ENCODE measurements at places on chromosomes 3 and 15.

DNA sequence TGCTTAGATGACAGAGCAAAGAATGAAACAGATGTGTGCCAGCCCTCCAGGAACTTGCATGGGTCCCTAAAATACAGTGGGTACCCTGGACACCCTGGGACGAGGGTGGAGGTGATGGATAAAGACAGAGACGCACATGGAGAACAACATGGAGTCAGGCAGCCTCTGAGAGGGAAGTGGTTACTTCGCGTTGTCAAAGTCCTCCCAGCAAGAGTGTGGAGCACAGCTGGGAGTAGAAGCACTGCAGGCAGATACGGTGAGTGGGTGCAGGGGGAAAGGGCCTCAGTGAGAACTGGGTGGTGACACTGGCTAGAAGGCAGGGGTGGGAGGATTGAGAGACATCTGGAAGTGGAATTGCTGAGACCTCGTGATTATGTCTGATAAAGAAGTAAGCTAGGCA, 70.8 kb upstream of the PRR20G start:
- no peak for DNase-seq

DNA sequence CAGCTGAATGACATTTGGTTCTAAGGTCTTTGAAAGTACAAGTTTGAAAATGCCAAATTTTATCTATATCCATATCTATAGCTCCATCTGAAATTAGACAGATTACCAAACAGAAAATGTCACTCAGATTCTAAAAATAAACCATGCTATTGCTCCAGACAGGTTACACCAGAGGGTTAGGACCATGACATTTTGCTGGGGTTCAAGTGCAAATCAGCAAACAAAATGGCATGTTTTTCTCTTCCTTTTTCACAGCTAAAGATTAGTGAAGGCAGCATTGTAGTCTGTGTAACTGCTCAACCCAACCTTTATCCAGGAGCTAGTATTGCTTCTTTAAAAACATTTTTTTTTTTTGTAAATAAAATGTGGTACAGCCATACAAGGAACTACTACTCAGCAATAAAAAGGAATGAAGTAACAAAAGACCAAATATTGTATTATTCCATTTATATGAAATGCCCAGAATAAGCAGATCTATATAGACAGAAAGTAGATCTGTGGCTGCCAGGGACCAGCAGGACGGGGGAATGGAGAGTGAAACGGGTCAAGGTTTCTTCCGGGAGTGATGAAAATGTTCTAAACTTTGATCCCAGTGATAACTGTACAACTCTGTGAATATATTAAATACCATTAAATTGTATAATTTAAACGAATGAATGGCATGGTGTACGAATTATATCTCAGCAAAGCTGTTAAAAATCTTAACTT, 18.2 kb downstream of the VGLL4 start:
- no peak for DNase-seq

GRCh38 chr15:39558421-39558820, 22.5 kb upstream of the THBS1 start:
- no peak for DNase-seq

DNA sequence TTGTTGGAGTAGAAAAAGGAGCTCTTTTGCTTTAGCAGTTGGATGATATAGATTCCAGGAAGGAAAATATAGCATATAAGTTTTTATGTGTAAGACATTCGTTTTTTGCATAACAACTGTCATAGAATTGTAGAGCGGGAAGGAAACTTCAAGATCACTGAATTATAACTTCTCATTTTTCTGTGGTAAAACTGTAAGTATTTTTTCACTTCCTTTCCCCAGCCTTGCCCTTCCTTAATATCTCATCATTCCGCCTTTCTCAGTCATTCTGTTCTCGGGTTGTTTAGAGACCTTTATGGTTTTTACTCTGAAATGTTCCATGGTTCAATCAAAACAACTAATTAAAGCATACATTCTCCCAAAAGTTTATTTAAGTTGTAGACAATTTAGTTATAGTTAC, 1.1 kb downstream of the EAF2 start:
- DNase-seq: no peak

DNA sequence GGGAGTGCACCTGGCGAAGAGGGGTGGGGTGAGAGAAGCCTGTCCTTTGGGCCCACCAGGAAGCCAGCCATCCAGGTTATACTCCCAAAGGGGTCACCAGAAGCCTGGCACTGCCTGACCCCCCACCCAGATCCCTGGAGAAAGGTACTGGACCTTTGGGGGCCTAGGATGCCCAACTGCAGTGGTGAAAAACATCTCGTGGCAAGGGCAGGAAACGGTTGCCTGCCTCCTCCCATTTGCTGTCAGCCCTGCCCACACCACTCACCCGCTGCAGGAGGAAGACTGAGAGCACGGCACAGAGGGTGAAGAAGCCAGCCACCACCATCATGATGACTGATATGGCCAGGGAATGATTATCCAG, 2.2 kb upstream of the ULK3 start:
- DNase-seq: no peak

GRCh38 chr3:115989684-115990421, 366.5 kb downstream of the GAP43 start:
- peak; percentile 85 for DNase-seq

GRCh38 chr15:74333093-74333492, 34.4 kb downstream of the CYP11A1 start:
- DNase-seq: no peak

- peak; percentile 93 for DNase-seq
Measured at GRCh38 chr15:64010719-64011118, 35.6 kb downstream of the DAPK2 start.

DNA sequence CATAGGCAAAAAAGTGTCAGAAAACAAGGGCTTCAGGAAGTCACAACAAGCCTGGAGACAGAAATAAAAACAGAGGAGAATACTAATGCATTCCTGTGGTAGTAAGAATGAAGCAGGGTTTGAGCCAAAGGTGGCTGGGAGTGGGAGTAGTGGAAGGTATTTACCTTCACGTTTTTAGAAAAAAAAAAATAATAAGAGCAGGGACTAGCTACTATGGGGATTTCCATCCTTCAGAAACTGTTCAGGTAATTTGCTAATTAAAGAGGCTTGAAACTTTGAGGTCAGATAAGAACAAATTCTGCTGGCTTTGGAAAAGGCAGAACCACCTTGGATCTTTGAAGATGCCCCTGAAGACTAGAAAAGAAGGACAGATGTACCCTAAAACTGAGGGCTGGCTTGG, 18.4 kb downstream of the ILDR1 start:
- no peak for DNase-seq

GRCh38 chr15:31339558-31339895, 12.9 kb downstream of the KLF13 start:
- no peak for DNase-seq

DNA sequence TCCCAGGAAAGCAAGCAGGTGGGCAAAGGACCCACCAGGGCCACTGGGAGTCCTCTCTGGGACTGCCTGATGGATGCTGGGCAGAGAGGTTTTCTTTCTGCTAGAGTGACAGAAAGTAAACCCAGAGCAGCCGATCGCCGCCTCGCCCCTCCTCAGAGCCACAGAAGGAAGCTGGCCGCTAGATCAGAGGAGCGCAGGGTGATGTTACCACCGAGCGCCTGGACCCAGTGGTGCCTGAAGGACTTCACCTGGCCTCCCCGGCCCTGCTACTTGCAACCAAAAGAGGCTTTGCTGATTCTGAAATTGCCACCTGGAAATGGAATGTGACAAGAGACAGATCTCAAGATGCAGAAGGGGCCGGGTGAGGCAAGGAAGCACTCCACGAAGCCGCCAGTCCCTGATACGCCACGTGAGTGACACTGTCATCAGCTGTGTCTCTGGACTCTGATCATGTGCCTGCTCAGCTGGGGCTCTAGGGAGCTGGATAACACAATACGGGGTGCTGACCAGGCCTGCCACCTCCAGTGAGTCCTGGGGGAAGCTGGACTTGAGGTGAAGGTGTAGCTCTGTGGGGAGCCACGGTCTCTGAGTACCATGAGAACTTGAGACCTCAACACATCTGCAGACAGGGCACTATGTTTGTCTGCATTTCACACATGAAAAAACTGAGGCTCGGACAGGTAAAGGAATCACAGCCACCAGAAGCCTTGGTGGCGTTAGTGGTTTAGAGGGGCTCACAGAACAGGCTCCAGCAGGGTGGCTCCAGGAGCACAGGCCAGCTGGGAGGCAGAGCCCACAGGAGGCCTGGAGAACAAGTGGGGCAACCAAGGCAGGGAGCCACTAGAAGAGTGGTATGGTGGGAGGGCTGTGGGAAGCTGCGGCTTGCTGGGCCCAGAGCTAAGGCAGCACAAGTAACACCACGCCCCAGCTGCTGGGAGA, 137.9 kb upstream of the PRR20G start:
- DNase-seq: no peak

GRCh38 chr15:38997841-38998240, 433.2 kb upstream of the RASGRP1 start:
- DNase-seq: no peak

DNA sequence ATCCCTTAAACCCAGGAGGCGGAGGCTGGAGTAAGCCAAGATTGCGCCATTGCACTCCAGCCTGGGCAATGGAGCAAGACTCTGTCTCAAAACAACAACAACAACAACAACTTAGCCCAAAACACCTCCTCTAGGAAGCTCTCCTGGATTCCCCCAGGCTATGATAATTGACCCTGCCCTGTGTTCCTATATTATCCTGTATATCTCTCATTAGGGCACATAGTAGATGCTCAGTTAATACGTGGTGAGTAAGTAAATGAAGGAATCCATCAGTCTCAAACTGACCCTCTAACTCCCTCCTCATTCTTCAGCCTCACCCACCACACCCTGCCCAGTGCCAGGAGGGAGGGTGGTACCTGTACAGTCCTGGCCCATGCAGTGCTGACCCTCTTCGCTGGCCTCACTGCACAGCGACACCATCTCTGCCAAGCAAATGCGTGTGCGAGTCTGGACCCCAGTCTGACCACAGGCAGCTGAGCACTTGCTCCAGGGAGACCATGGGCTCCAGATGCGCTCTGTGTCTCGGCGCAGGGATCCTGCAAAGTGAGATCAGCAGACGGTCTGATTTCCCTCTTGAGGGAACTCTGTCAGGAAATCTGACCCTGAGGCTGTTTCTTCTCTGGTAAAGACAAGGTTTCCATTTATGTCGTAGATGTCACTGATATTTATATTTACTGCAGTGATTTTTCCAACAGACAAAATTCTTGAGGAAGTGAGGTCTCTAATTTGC, 6.2 kb downstream of the CILP start:
- DNase-seq: no peak

DNA sequence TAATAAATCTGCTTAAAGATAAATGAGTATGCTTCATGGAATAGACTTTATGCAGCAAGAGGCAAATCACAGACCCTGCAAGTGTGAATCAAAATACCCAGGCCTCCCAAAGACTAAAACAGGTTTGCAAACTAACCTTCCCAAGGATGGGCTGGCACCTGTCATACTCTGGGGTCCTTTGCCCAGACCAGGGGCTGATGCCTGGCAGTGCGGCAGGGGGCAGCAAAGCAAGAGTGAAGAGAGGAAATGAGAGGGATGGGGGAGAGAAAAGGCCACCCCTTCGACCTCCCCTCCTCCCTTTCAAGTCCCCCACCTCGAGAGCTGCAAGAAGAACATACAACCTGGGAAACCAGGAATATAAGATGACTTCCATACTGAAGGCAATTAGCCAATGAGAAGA, 31.8 kb downstream of the XXYLT1 start:
- no peak for DNase-seq

GRCh38 chr15:86432861-86433260, 353.2 kb downstream of the AGBL1 start:
- DNase-seq: no peak

- DNase-seq: peak; percentile 61
Measured at GRCh38 chr15:77784361-77785292, 151.9 kb upstream of the LINGO1 start.

- DNase-seq: peak; percentile 75
Measured at GRCh38 chr3:44893097-44893496, 18.7 kb downstream of the TGM4 start.

DNA sequence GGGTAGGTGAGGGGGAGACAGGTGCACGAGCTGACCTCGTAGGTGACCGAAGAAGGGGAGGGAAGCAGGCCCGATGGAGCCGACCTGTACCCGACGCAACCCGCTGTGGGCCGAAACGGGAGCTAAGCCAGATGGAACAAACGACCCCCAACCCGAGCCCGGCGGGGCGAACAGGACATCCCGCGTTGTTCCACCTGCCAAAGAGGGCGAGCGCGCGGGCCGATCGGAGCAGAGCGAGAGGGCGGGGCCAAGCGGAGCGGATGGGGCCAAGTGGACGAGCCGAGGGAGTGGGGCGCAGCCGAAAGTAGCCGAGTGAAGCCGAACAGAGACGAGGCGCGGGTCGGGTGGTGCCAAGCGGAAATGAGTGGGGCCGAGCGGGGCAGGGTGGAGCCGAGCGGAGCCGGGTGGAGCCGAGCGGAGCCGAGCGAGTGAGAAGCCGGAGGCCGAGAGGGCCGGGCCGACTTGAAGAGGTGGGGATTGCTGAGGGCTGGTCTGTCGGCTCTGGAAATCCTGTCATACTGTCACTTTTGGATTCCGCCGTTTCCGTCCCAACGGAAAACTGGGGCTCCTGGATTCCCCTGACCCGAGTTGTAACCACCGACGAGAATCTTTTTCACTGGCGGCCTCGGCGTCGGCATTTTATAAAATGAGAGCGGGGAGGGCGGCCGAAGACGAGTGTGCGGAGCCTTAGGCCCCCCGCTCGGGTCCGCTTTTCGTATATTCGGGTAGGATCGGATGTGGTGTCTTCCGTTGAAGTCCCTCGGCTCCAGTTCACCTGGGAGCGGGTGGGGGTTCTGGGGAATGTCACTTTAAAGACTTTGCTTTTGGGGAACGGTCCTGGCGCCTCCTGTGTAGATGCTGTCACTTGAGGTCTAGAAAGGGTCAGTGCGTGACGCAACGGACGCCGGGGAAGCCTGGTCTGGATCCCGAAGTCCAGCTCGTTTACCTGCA, 15.6 kb upstream of the WNT7A start:
- peak; percentile 98 for DNase-seq

GRCh38 chr15:49622561-49622960, 1.7 kb downstream of the DTWD1 start:
- DNase-seq: peak; percentile 43

DNA sequence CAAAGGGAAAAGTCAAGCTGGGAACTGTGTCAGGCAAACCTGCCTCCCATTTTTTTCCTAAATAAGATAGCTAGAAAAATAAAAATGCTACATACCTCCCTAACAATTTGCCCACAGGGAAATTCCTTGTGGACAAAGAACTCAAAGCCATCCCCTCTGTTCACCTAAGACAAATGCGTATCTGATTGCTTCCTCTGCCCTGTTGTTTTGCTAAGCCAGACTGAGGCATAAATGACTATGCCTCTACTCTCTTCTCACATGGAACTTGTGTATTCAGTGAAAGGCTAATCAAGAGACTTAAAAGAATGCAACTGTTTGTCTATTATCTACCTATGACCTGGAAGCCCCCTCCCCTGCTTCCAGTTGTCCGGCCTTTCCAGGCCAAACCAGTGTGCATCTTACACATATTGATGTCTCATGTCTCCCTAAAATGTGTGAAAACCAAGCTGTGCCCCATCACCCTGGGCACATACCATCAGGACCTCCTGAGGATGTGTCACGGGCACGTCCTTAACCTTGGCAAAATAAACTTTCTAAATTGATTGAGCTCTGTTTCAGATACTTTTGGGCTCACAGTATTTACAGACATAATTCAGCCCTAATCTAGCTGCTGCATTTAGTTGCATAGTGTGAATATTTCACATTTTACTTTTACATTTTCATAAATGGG, 15.8 kb downstream of the CHD2 start:
- no peak for DNase-seq

- DNase-seq: no peak
Measured at GRCh38 chr3:44074181-44074580, 167.5 kb upstream of the TOPAZ1 start.

- DNase-seq: no peak
Measured at GRCh38 chr15:25877681-25878080, 14.6 kb upstream of the ATP10A start.
